ENCODE measurements at places on chromosomes 12 and 14.

DNA sequence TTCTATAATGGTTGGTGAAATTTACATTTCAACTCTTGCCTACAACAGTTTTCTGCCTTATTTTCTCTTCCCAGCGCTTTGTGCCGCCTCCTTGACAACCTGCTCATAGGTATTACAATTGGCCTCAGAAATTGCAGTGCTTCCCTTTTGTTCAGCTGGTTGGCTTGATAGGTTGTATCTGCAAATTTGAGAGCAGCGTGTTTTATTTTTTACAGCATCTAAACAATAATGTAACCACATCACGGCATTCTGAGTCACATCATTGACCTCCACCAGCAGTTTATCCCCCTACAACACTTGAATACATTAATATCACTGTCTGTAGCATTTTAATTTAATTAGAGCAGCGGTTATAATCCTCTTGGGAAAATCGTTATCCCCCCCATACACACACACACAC lies 99.4 kb downstream of the ETV6 start:
- no peak for DNase-seq

GRCh38 chr12:132344601-132345000 lies 15.2 kb upstream of the GALNT9 start:
- DNase-seq = no peak

- peak; percentile 51 for DNase-seq
Measured at GRCh38 chr12:29148911-29149690, at the start of gene FAR2. FAR2 (plus strand) TSS chr12:29149278; CDS start chr12:29270450, 121,172 bp downstream.

- DNase-seq = no peak
Measured at GRCh38 chr12:120078868-120079267, 37.7 kb downstream of the RAB35 start.

GRCh38 chr14:74347795-74348100 lies 523 bp upstream of the VRTN start:
- DNase-seq = no peak

- no peak for DNase-seq
Measured at GRCh38 chr12:122858171-122858570, 22.9 kb downstream of the HIP1R start.

- no peak for DNase-seq
Measured at GRCh38 chr14:102539544-102540314, 30.2 kb upstream of the ANKRD9 start.

GRCh38 chr12:94207467-94207848 lies 59.1 kb downstream of the PLXNC1 start:
- no peak for DNase-seq

- no peak for DNase-seq
Measured at GRCh38 chr14:104705340-104706047, 16.1 kb downstream of the INF2 start.

GRCh38 chr14:50109342-50109741 lies 7.0 kb downstream of the VCPKMT start:
- DNase-seq = no peak

- no peak for DNase-seq
Measured at GRCh38 chr12:111807232-111807631, 34.8 kb upstream of the MAPKAPK5 start.

- DNase-seq = no peak
Measured at GRCh38 chr14:90652626-90653025, 163.6 kb downstream of the TTC7B start.

DNA sequence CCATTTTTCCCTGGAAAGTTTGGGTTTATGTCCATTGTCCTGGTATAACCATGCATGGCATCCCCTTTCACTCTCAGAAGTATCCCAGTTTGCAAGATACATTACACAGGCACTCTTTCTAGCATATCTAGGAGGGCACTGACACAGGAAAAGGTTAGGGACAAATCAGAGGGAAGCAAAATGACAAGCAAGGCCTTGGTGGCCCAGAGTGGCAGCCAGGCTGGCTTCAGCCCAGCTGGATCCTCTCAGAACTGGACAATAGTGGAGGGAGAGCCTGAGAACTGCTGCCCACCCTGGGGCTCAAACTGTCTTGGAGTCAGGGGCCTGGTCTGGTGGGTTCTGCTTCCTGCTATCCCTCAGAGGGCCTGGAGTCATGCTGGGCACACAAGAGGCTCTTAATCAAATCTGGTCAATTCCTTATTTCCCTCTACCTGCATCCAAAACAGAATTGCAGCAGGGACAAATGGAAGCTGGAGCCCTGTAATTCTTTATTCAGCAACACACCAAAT lies 2.6 kb downstream of the VDR start:
- DNase-seq = peak; percentile 8

GRCh38 chr12:2332236-2332635 lies 279.4 kb downstream of the CACNA1C start:
- no peak for DNase-seq

DNA sequence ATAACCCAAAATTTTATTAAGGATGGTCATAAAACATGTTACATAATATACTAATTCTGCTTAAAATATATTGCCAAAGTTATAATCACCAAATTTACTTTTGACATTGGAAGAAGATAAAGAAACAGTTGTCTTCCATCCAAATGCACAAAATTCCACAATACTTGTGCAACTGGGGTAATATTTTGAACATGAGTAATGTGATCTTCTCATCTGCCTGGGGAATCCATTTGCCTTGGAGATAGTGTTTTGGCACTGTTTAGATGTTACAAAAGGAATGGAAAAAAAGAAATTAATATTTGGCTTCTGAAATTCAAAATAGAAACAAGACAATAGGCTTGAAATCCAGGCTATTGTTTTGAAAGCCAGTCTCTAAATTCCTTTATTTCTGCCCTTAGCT lies 9.1 kb downstream of the GPR19 start:
- DNase-seq = no peak

- no peak for DNase-seq
Measured at GRCh38 chr12:40915172-40915571, 222.9 kb downstream of the CNTN1 start.

- DNase-seq = no peak
Measured at GRCh38 chr14:87002776-87003175, 990.2 kb downstream of the GALC start.

GRCh38 chr14:59332727-59333126 lies 132.5 kb downstream of the GPR135 start:
- no peak for DNase-seq

DNA sequence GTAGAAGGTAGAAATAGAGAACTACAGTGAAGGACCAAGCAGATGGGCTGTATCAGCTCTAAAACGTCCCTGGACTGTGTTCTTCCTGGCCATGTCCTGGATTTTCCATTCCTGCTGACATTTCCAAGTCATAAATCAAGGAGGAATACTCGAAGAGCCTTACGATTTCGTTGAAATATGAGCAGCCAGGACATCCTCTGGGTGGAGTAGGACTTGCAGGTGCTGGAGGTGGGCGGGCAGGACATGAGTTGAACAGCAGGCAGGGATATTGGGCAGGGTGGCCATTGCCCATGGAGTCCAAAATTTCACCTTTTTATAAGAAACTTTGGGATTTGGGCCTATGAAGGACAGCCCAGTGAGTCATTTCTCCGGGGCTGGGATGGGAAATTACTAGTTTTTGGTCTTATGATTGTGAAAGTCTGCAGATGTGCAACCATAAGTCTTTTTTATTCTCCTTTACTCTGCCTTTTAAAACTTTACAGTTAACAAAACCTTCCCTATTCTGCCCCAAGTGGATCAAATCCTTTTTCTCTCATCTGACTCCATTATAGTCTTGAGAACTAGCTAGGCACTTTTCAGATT lies 88.8 kb downstream of the TMX1 start:
- DNase-seq = no peak

DNA sequence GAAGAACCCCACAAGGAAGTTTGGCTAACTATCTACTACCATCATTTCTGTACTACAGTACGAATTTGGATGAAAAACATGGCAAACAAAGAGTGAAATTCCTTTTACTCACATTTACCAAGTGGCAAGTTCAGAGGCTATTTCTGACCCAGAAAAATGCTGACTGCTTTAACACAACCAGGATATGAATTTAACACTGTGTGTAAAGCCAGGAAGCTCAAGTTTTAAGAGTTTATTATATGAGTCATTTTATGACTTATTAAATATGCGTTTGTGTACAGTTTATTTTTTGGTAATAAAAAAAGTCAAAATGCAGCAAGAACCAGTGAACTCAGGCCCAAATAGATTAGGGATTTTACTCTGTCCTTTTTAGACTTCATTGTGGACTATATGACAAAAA lies 58.4 kb upstream of the STAC3 start:
- no peak for DNase-seq

GRCh38 chr12:97167598-97167997 lies 260.5 kb downstream of the NEDD1 start:
- DNase-seq = no peak

DNA sequence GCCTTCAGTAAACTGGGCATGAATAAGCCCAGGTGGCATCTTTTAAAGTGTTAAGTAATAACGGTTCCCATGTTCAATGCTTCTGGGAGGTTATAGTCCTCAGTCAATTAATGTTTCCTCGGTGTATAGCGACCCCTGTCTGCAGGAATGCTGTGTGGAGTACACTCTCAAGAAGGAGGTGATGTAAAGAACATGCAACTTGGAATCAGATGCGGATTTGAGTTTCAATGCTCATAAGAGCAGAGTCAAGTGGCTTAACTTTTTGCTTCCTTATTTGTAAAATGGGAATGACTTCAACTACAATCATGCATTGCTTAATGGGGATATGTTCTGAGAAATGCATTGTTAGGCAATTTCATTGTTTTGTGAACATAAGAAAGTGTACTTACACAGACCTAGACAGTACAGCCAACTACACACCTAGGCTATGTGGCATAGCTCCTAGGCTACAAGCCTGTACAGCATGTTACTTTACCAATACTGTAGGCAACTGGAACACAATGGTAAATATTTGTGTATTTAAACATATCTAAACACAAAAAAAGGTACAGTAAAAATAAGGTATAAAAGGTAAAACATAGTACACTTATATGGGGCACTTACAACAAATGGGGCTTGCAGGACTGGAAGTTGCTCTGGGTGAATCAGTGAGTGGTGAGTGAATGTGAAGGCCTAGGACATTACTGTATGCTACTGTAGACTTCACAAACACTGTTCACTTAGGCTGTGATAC lies 6.7 kb upstream of the MRPS35 start:
- DNase-seq = peak; percentile 74

GRCh38 chr14:75274899-75275569 lies 3.6 kb upstream of the FOS start:
- no peak for DNase-seq

- DNase-seq = no peak
Measured at GRCh38 chr12:9264546-9264945, 56.4 kb upstream of the PZP start.

Measured in stimulated activated CD4-positive, alpha-beta T cell treated with anti-CD3 and anti-CD28 coated beads, Interleukin-2, amount 100 ng/mL, for 24 hours (primary cell).